ENCODE measurements at places on chromosomes 3 and 15. TPM values are rescaled to one million over a fixed set of nuclear protein-coding genes. Genes with fewer than 3 reads are reported as not detected.

GRCh38 chr3:176046703-176047102 is 1150.6 kb downstream of the TBL1XR1 start:
- DNase-seq: no peak

Gene GOLGA6C
- total RNA-seq: not detected

Gene CYP8B1
- total RNA-seq: not detected

- DNase-seq: no peak
Observed at GRCh38 chr15:61411902-61412510, 182.9 kb upstream of the RORA start.

- DNase-seq: no peak
Observed at GRCh38 chr3:142925140-142925539, 36.3 kb upstream of the PCOLCE2 start.
